ENCODE measurements at places on chromosomes 6 and 20.

DNA sequence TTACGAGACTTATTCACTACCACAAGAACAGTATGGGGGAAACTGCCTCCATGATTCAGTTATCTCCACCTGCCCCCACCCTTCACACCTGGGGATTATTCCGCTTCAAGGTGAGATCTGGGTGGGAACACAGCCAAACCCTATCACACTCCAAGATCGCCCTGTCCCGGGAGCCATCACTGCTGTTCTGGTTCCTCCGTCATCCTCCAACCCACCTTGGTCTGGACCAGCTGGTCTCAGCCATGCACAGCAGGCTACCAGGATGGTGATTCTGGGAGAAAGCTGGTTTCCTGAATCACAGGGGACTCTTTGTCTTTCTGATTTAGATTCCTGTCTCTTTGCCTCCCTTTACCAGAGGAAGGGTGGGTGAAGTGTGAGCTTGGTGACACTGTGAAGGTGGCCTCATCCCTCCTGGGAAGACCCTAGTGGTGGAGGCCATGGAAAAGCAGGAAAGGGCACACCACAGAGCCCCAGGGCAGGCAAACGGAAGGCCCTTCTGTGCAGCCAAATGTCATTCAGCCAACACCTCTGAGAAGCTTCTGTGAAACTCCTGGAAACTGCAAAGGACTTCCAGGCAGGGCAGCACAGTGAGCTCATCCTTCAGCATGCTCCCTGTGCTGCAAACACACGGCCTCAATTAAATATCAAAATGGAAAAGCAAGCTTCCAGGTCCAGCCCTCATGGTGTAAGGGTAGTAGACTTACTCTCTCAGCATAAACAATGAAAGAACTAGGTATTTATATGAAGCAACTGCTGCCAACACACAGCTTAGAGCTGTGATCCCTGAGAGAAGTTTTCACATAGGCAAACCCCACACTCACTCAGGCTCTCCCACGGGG lies 169.8 kb downstream of the ANKRD60 start:
- DNase-seq = no peak

DNA sequence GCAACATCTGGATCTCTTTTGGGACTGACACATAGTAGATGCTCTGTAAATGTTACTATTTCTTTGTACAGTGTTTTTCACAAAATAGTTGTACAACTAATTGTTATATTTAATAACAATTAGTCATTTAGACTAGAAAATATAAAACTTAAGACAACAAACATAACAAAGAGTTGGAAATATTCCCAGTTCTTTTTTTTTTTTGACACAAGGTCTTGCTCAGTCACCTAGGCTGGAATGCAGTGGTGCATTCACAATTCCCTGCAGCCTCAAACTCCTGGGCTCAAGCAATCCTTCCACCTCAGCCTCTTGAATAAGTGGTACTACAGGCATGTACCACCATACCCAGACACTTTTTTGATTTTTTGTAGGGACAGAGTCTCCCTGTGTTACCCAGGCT lies 105.8 kb downstream of the UTRN start:
- no peak for DNase-seq

DNA sequence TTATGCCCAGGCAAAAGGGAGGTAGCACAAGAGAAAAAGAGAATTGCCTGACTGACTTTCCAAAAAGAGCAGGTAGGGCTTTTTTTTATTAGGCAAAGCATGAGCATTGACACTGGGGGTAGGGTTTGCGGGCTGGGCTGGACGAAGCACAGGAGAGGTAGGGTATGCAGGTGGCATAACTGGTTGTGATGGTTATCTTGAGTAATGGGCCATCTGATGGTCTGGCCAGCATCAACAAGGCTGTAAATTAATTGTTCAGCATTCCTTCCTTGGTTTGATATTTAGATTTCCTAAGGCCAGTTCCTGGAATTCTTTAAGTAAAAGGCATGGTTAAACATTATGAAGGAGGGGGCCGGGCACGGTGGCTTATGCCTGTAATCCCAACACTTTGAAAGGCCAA lies 13.9 kb upstream of the BFSP1 start:
- no peak for DNase-seq

GRCh38 chr6:52562911-52563310 lies 13.9 kb downstream of the TRAM2 start:
- DNase-seq = no peak

GRCh38 chr6:42136508-42137193 lies 5.8 kb downstream of the C6orf132 start:
- DNase-seq = peak; percentile 92

DNA sequence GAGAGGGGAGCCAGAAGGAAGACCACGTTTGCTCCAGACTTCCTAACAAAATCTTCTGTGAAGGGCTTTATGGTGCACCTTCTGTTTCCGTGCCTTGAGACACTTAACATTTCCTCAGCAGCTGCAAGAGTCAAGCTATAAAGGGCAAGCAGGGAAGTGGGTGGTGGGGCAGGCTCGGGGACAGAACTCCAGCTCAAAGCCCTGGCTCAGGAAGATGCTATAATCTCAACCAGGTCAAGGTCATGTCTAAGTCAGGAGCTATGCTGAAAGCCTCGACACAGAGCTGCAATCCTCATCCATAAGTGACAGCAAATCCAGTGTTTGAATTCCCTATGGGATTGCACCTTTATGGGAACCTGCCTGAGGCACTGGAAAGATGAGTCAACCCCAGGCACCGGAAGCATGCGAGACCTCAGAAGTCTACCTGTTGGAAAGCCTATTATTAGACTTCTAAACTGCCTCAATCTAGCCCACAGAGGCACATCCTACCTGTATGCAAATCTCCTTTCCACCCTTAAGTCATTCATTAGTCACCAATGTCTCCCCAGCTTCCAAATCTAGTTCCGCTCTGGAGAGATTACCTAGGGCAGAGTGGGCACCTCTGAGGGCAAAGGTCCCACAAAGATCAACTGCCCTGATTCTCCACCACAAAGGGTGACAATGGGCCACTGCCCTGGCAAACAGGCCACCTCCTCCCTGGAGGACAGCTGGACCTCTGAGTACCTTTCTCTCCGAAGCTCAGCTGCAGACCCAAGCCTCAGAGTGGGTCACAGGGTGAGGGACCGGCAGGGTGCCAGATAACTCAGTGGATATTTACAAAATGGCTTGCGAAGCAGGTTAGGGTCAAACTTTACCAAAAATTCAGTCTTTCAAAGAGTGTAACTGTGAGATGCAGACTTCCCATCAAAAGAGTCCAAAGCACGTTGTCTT lies 287.0 kb downstream of the CDC5L start:
- no peak for DNase-seq

- peak; percentile 91 for DNase-seq
Measured at GRCh38 chr6:43575772-43576551, at the start of the genes POLH and XPO5. Gene POLH (plus strand): TSS chr6:43576185. CDS start chr6:43582320, 6,135 bp downstream. Gene XPO5 (minus strand): TSS chr6:43576038. CDS start chr6:43575864, 174 bp downstream.

DNA sequence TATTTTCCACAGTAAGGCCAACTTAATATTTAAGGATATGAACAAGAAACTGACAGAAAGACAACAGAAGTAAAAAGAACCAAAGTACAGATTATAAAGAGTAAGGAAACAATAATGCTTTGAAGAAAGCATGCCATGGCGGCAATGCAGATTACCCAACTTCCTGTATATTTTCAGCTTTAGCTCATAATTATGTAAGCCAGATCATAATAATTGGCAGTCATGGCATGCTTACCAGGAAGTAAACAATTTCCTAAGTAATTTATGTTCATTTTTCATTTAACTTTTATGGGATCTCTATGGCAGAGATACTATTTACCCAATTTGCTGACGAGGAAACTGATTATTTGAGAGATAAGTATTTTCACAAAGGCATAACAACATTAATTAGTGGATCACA lies 988.7 kb downstream of the HACE1 start:
- no peak for DNase-seq

DNA sequence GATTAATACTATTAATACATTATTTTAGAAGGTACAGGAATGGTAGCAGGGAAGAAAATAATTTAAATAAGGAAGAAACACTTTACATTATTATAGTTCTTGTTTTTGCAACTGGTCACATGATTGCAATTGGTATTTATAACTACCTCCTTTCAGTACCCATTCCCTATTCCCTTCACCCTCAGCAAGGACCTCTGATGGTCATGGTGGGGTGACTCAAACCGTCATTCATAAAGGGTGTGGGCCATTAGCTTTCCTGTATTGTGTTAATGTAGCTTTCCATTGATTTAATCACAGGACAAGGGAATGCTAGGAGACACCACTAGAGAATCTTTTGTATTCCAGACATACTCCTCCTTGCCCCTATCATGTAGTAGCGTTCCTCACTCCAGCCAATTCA lies 47.2 kb upstream of the TMEM244 start:
- DNase-seq = no peak

DNA sequence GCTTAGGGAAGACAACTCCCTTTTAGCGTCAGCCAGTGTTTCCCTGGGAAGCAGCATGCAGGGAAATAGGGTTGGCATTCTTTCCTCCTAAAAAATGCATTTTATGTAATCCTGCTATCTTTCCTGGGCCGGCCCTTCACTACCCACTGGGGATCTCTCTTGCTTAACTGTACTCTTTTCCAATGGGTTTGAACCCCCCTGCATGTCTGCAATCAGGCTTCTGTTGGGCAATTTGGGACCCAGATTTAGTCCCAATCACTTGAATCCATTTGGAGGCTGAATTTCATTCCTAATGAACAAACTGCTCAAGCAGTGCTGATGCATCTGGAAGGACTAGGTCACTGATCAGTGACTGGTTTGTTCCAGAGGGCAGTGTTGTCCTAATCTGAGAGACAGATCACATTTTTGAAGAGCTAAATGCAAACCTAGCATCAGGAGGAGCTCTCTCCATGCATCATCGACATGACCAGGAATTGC lies 152.0 kb downstream of the TSHZ2 start:
- DNase-seq = no peak

GRCh38 chr6:81770381-81770780 lies 17.9 kb upstream of the TENT5A start:
- DNase-seq = no peak

DNA sequence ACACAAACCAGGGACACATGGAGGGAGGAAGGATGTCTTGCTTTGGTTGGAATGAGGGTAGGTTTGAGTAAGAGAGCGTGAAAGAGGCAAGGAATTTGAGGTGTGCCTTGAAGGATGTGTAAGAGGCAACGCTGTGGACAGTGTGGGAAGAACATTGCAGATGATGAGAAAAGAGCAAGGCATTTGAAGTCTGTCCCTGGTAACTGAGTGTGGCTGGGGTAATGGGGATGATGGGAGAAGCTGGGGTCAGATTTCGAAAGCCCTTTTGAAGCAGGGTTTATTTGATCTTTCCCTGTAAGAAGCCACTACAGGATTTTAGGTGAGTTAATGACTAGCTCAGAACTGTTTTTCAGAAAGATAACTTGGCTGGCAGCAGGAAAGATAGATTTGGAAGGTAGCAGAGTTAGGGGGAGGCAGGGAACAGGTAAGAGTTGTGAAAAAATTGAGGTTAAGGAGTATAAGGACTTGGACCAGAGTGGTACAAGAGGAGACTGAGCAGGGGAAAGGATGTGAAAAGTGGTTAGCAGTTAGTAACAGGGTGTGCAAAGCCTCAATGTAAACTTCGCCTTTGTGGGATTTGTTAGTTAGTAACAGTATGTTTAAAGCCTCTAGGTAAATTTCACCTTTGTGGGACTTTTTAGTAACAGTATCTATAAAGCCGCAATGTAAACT lies 17.7 kb downstream of the UTRN start:
- DNase-seq = peak; percentile 26

- no peak for DNase-seq
Measured at GRCh38 chr6:125213939-125214338, 60.4 kb downstream of the TPD52L1 start.

DNA sequence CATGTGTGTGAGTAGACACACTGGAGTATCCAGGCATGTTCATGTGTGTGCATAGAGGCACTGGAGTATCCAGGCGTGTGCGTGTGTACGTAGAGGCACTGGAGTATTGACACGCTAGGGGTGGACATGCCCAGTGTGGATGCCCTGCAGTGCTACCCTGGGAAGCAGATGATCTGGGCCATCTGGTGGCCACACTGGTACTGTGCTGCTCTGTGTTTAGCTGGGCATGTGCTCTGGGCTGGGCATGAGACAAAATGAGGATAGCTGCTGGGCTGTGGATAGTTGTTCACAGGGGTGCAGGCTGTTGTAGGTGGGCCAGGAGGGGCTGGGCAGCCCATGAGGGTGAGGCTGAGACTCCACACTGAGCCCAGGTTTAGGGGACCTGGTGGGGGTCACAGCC lies 24.0 kb upstream of the NPBWR2 start:
- DNase-seq = no peak

GRCh38 chr20:38091441-38092216 lies 58.1 kb downstream of the RPRD1B start:
- no peak for DNase-seq

GRCh38 chr6:1798303-1798964 lies 188.7 kb downstream of the FOXC1 start:
- no peak for DNase-seq

- no peak for DNase-seq
Measured at GRCh38 chr6:128078276-128078675, 177.4 kb upstream of the THEMIS start.

- peak; percentile 51 for DNase-seq
Measured at GRCh38 chr6:44151348-44152108, 7.1 kb upstream of the CAPN11 start.

- no peak for DNase-seq
Measured at GRCh38 chr6:159099961-159100360, 55.2 kb upstream of the TAGAP start.

GRCh38 chr6:31308050-31308844 lies 36.4 kb upstream of the HLA-C start:
- no peak for DNase-seq

DNA sequence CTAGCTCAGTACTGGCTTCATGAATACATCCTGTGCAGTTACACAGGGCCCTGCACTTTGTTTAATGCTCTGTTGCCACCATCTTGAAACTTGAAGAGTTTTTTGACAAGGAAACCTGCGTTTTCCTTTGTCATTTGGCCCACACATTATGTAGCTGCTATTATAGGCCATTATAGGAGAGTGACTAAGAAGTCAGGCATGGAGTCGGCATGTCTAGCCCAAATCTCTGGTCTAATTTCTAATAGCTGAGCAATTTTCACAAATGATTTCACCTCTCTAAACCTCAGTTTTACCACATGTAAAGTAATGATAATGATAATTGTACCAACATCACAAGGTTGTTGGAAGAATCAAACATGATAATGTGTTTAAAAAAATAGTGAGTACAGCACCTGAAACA lies 67.1 kb upstream of the MYLIP start:
- DNase-seq = no peak

GRCh38 chr20:34689486-34689885 lies 12.6 kb upstream of the PIGU start:
- no peak for DNase-seq

- DNase-seq = no peak
Measured at GRCh38 chr20:9139106-9139833, 70.4 kb downstream of the PLCB4 start.

DNA sequence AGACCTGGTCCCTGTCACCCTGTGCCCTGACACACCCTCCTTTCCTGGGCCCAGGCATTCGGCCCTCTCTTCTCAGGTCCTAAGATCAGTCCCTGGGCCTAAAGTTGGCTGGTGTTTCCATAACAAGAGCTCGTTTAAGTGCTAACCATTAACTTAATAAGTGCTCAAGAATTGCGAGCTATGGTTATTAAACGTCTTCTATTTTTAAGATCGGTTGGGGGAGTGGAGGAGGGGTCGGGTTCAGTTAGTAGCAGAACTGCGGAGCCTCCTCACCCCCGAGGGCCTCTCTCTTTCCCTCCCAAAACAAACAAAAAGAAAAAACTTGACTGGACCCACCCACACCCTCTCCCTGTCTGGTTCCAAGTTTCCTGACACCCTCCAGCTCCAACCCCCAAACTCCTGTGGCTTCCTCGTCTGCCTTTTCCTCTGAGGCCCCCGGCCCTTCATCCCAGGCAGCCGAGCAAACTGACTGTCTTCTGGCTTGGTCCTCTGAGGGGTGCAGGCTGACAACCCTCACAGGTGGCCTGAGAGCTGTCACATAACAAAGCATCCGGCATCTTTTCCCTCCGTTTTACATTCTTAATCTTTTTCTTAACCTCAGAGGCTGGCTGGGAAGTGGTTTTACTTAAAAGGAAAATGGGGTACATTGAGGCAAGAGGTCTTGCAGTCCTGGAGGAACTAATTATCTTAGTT lies 2.0 kb downstream of the STK35 start:
- DNase-seq = no peak
